HT-29 (cell line): ENCODE measurements at places on chromosomes 13 and 19. TPM values are rescaled to one million over a fixed set of nuclear protein-coding genes. Genes with fewer than 3 reads are reported as not detected.

LSM7 gene
- total RNA-seq = 276 and 306 TPM in 2 replicates

PDX1 gene
- total RNA-seq = 0.51 and 0.89 TPM in 2 replicates

MTUS2 gene
- 0.05 TPM in 2 replicates for total RNA-seq

ZNF578 gene
- not detected in 2 replicates for total RNA-seq

FXYD3 gene
- total RNA-seq = 15.8 and 38.9 TPM in 2 replicates

GRCh38 chr13:65504213-65504612 is 1725.9 kb downstream of the PCDH9 start:
- DNase-seq = no peak

DNA sequence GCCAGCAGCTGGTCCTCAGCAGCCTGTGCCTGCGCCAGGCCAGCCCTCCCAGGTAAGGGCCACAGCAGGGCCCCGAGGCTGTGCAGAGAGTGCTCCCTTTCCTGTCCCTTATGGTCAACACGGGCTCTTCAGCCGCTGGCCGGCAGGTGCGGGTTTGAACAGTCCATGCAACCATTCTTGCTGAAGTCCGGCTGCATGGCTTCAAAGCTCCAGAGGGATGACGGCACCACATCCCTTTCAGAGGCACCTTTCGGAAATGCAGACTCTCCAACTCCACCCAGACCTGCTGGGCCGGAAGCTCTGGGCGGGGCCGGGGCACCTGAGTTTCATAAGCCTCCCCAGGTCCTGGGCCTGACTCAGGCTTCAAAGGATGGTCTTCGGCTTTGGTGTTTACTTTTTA is 81.3 kb downstream of the SPACA7 start:
- DNase-seq = peak; percentile 30

DNA sequence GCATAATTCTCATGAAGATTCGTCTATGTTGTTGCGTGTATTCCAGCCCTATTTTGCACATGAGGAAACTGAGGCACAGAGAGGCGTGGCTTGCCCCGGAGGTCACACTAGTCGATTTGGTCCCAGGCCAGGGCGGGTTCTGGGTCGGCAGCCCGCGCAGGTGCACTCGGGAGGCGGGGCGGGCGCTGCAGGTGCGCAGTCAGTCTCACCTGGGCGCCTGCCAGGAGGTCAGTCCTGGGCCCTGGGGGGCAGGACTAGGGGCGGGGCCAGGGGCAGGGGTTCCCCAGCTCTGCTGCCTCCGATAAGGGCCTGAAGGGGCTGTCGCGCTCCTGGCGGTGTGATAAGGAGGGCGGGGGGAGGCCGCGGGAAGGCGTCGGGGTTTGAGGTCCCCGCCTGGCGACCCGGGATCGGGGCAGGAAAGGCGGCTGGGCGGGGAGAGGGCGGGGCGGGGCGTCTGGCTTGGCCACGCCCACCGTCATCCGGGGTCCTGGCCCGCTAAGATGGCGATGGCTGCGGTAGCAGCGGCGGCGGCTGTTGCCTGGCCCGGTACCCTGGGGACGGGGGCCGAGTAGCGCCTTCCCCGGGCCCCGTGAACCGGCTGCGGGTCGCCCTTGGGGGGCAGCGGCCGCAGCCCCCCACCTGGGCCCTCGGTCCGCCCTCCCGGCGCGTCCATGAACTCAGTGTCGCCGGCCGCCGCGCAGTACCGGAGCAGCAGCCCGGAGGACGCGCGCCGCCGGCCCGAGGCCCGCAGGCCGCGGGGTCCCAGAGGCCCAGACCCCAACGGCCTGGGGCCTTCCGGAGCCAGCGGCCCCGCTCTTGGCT is at the start of gene ATG4D:
Gene ATG4D, plus strand, starts transcription at position 485 of the 822 bp plus-strand sequence. Its CDS starts 187 bp downstream, at position 672.
- DNase-seq = peak; percentile 81

GRCh38 chr13:80036845-80037504 is 304.0 kb downstream of the SPRY2 start:
- no peak for DNase-seq

- DNase-seq = no peak
Measured at GRCh38 chr19:3873151-3873550, 4.3 kb upstream of the ZFR2 start.

GRCh38 chr13:98819382-98820010 is 67.0 kb upstream of the SLC15A1 start:
- DNase-seq = no peak

- DNase-seq = no peak
Measured at GRCh38 chr13:68996668-68997025, 1111.0 kb upstream of the ATXN8OS start.

GRCh38 chr13:110136660-110137585 is 170.0 kb downstream of the COL4A1 start:
- DNase-seq = no peak

GRCh38 chr13:42696191-42696590 is 85.2 kb upstream of the FAM216B start:
- DNase-seq = no peak

- DNase-seq = no peak
Measured at GRCh38 chr19:42558450-42559150, 30.3 kb upstream of the CEACAM1 start.

- no peak for DNase-seq
Measured at GRCh38 chr19:51124729-51125128, at the start of gene SIGLEC9. SIGLEC9 (plus strand) TSS chr19:51124906; CDS start chr19:51124975, 69 bp downstream.

DNA sequence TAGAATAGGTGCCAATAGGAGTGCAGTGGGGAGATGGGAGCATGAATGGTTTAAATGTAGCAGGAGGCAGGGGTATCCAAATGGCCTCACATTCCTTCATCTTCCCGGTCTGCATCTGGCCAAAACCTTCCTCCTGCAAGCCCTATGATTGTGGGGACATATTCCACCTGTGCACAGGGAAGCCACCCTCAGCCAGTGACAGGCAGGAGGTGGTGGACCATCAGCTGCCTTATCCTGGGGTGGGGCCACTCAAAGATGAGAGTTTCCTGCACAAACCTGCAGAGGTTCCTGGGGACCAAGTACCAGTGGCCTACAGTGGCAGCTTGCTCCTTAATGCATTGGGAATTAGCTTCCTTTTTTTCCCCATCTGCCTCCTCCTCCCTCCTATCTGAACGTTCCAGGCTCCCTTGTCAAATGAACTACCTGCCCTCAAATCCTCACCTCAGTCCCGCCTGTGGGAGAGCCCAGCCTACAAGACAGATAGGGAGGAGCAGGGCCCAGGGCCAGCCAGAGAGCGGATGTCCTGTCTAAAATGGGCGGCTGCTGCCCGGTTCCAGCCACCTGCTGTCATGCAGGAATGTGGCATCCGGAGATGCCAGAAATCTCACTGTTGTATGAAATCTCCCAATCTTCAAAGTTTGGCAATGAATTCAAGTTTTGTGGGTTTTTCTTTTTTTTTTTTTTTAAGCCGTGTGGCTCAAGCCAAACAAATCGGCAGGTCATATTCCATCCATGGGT is 85.0 kb downstream of the TSHZ3 start:
- no peak for DNase-seq

- no peak for DNase-seq
Measured at GRCh38 chr19:14385492-14385891, 4.2 kb downstream of the ADGRE5 start.

DNA sequence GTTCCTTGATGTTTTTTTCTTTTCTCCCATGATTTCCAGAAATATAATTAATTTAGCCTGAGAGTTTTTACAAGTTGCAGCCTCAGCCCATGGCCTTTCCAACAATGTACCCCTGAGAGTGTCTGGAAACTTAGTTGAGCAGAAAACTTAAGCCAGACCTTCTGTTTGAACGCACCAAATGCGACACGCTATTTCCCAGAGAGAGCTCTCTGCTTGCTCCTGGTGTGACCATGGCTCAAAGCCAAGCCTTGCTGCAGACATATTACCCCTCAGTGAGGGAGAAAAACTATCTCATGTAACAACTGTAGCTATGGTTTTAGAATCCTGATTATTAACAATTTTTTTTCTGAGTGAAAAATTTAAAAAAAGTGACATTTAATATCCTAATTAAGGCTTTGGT is 1204.5 kb upstream of the SLC10A2 start:
- no peak for DNase-seq
